Aorta (tissue), 5 donors: ENCODE measurements at places on chromosomes 1 and 21. TPM values are rescaled to one million over a fixed set of nuclear protein-coding genes. Genes with fewer than 3 reads are reported as not detected.

TBX15 gene
- 2.3 TPM for total RNA-seq

LCE2B gene
- not detected for total RNA-seq

INSRR gene
- 0.51 TPM for total RNA-seq

PLA2G5 gene
- 6.8 TPM for total RNA-seq

ADGRB2 gene
- total RNA-seq, result 4.6 TPM

RNU1-1 gene
- 7,231 TPM for total RNA-seq

CELA3A gene
- 5.2 TPM for total RNA-seq

CDC7 gene
- 3.9 TPM for total RNA-seq

PTPRF gene
- total RNA-seq, result 86.2 TPM

LIPI gene
- total RNA-seq, result not detected

DNAJC16 gene
- total RNA-seq, result 18.0 TPM

C1QC gene
- total RNA-seq, result 295 TPM

ADAMTSL4 gene
- 94.4 TPM for total RNA-seq

ZMYND12 gene
- 1.1 TPM for total RNA-seq

C1orf185 gene
- total RNA-seq, result not detected

PI4KB gene
- total RNA-seq, result 60.9 TPM

CCDC181 gene
- 0.97 TPM for total RNA-seq

LAD1 gene
- not detected for total RNA-seq

SPATA46 gene
- total RNA-seq, result not detected

SLC25A34 gene
- 4.3 TPM for total RNA-seq

ZNF124 gene
- total RNA-seq, result 39.7 TPM

TMPRSS2 gene
- total RNA-seq, result not detected

FCER1A gene
- 1.5 TPM for total RNA-seq

ATP1A4 gene
- not detected for total RNA-seq

MYOC gene
- 18.0 TPM for total RNA-seq

NBL1 gene
- total RNA-seq, result 134 TPM

REG4 gene
- total RNA-seq, result not detected

S100A1 gene
- 0.69 TPM for total RNA-seq

CD84 gene
- 10.8 TPM for total RNA-seq

LEFTY1 gene
- total RNA-seq, result 0.39 TPM

KCTD3 gene
- 39.7 TPM for total RNA-seq

SLC1A7 gene
- total RNA-seq, result 1.4 TPM

CRP gene
- not detected for total RNA-seq

ANGPTL3 gene
- total RNA-seq, result not detected

BCL2L15 gene
- total RNA-seq, result 2.2 TPM

FOXO6 gene
- total RNA-seq, result 3.3 TPM

CFAP57 gene
- total RNA-seq, result not detected

EFNA3 gene
- total RNA-seq, result 3.2 TPM

KRTAP7-1 gene
- not detected for total RNA-seq

RGS5 gene
- 2,702 TPM for total RNA-seq

TRAPPC10 gene
- 41.5 TPM for total RNA-seq

CEP104 gene
- 47.8 TPM for total RNA-seq

FCRL5 gene
- total RNA-seq, result 0.63 TPM

ATXN7L2 gene
- total RNA-seq, result 3.8 TPM

PTCH2 gene
- total RNA-seq, result 6.3 TPM

PTPN22 gene
- total RNA-seq, result 4.7 TPM

RGL1 gene
- total RNA-seq, result 51.6 TPM

SMYD2 gene
- 13.7 TPM for total RNA-seq

PPM1J gene
- 3.7 TPM for total RNA-seq
